ENCODE measurements at places on chromosomes 7 and 10. TPM values are rescaled to one million over a fixed set of nuclear protein-coding genes. Genes with fewer than 3 reads are reported as not detected.

GRCh38 chr10:97506199-97506991, 7.7 kb downstream of the UBTD1 start:
- DNase-seq: no peak

GRCh38 chr7:106914018-106914607, 49.0 kb downstream of the PIK3CG start:
- DNase-seq: no peak

DNA sequence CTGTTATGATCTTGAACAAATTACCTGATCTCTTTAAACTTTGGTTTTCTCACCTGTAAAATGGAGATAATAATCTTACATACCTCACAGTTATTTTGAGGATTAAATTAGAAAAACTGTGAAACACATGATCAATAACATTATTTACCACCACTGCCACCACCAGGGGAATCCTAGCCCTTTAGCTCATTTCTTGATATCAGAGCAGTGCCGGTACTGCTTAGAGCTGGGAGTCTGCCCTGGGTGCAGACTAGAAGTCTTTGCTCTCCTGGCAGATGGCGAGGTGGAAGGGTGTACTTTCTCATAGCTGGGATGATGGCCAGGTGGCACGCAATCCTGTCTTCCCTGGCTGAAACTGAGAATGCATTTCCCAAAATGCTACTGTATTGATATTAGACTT, 12.7 kb upstream of the EFCAB10 start:
- DNase-seq: no peak

- no peak for DNase-seq
Observed at GRCh38 chr7:143299840-143300239, 11.7 kb downstream of the CASP2 start.

DNA sequence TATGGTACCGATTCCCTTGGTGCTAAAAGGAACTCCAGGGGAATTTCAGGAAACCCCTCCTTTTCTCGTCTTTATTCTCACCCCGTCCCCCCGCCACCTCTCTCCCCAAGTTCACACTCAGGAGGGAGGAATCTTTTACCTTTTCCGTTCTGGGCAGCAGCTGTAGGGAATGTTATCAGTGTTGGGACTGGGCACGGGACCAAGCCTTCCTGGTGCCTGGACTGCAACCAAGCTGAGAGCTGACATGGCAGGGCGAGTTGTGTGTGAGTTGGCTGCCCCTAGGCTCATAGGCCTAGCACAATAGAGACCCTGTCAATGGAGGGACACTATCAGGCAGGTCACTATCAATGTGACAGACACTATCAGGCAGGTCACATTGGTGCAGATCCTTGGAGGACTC, 121.4 kb downstream of the TCF7L2 start:
- no peak for DNase-seq

GRCh38 chr10:88616250-88616977, 29.9 kb downstream of the LIPJ start:
- no peak for DNase-seq

DNA sequence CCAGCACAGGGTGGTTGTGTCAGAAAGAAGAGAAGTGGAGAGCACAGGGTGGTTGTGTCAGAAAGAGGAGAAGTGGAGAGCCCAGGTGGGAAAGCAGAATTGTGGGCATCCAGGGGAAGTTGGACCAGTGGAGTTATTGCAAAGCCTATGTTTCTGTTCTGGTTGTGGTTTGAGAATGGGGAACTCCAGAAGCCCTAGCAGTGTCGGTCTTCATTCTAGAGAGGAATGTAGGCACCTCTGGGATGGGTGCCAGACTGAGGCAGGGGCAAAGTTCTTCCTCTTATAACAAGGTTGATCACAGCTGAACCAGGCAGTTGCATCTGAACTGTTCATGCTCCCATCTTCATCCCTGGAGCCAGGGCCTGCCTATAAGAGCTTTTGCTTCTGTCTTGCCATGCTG, 954 bp downstream of the FSCN3 start:
- DNase-seq: no peak

DNA sequence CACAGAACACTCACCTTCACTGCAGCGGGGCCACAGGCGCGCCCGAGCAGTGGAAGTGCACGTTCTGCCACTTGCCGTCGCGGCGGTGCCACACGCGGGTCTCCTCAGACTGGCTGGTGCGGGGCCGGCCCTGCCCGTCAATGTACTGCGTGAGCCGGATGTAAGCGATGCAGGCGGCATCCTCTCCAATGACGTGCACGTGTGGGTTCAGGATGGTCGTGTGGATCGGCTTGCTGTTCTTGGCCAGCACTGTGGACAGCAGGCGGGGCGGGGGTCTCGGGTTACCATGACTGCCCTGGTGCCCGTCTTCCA, 19.2 kb downstream of the YKT6 start:
- no peak for DNase-seq

DNA sequence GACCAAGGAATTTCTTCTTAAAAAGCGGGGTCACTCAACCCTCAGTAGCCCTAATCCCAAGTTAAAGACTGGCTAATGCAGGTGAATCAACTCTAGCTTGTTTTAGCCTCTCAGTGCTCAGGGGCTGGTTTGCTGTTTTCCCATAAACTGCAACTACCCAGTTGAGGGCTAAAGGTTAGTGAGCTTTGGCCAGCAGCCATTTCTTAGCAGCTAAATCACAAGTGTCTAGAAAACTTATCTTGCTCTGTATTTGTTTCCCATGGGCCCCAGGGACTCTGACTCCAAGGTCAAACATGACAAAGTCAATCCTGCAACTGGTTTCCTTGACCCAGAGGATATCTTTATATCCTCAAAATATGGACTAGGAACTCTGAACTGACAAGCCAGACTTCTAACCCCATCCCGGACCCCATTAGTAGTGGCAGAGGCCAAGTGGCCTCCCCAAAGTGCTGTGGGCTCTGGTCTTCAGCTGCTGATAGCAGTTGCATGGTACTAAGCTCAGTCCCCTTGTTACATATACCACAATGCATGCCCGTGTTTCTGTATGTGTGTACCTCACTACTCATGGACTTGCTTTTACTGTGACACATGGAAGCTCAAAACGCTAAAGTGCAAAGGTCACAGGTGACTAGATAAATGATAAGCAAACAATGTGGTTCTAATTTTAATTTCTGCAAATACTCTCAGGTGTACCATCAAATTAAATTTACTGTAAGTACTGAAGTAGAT, 793.0 kb upstream of the IGFBP3 start:
- DNase-seq: peak; percentile 82

DNA sequence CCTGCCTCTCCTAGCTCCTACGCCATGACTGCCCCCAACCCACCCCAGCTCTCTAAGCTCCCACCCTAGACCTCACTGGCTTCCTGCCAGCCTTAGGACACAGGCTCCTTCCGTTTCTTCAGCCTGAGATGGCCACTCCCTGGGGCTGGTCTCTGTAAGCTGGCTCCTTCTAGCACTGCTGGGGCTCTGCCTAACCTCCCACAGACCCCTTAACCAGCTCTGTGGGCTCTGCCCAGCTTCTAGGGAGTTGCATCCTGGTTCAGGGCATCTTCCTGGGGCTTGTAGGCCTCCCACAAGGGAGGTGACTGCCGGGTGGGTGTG, 478.6 kb upstream of the KLF6 start:
- DNase-seq: no peak

GRCh38 chr7:33458581-33458980, 329.2 kb downstream of the BBS9 start:
- no peak for DNase-seq

DNA sequence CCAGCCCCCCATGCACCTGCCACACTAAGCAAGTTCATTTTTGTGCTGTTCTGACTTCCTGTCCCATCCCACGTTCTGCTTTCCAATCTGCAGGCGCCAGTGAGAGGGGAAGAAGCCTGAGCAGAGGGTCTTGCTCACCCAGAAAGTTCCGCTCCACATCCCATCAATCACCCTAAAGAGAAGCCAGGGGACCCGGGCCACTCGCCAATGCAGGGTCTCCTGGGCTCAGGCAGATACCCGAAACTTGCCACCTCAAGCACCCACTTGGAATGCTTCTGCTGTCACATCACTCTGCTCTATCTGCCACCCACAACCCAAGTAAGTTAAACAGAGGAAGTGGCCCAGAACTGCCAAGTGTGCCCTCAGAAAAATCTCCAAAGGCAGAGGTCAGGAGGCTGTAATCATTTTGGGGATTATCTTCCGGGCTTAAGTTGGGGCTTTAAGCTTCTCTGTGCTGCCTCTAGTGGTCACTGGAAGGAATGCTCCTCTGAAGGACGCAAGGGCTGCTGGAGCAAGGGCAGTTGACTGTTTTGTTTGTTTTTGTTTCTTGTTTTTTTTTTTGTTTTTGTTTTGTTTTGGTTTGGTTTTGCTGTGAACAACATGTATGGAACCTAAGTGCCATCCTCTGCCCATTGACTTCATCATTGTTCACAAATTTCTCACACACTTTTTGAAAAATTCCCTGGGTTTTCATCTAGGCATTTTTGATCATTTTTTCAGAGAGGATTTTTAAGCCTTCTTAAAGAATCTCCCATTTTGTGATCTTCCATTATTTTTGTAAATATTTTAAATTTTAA, 25.5 kb downstream of the PRR15 start:
- peak; percentile 42 for DNase-seq

DNA sequence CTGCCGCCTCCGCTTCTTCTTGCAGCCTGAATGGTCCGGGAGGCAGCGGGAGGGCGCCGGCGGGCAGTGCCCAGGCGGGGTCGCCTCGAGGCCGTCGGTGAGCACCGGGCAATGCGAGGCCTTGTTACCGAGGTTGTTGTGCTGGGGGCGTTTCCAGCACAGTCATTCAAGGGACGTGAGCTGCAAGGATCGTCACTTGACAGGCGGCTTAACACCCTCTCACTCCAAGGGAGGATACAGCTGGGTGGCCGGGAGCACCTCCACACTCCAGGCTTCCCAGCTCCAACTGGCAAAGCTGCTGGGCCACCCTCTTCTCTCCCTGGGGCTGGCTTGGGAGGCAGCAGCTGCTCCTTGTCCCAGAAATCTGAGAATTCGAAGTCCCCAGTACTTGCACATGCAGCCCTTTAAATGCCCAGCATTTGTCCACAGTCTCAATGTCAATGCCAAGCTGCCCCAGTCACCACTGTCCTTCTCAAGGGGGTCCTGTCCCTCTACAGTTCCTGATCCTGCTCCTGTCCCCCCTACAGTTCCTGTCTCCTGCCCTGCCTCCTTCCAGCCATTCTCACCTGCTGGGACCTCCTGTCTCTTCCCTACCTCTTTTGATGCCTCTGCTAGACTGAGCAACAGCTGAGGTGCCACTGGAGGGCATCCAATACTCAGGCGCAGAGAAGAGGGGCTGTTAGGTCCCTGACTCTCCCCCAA, 4.4 kb upstream of the HOXA11 start:
- peak; percentile 79 for DNase-seq

- no peak for DNase-seq
Observed at GRCh38 chr7:87204933-87205332, 14.6 kb downstream of the TMEM243 start.

GRCh38 chr10:103333934-103334520, 16.9 kb downstream of the PCGF6 start:
- peak; percentile 30 for DNase-seq

- no peak for DNase-seq
Observed at GRCh38 chr10:119872610-119872859, at the start of gene MCMBP. MCMBP (minus strand) TSS chr10:119872843; CDS start chr10:119872584, 259 bp downstream.

The ASAH2 gene
- 1.6 TPM for total RNA-seq

The CYP2C8 gene
- total RNA-seq: not detected

The RP9 gene
- 8.2 TPM for total RNA-seq

The LYZL1 gene
- not detected for total RNA-seq

The NKX2-3 gene
- not detected for total RNA-seq

The MPP7 gene
- total RNA-seq: 0.43 TPM

The FXYD4 gene
- not detected for total RNA-seq

The AMPH gene
- 0.86 TPM for total RNA-seq

The CYP2C18 gene
- not detected for total RNA-seq

The CAV1 gene
- total RNA-seq: 887 TPM
